Osteoblast (primary cell): ENCODE measurements at places on chromosomes 11 and 22.

- DNase-seq = peak; percentile 82
Measured at GRCh38 chr11:34395916-34396550, 38.2 kb upstream of the ABTB2 start.

DNA sequence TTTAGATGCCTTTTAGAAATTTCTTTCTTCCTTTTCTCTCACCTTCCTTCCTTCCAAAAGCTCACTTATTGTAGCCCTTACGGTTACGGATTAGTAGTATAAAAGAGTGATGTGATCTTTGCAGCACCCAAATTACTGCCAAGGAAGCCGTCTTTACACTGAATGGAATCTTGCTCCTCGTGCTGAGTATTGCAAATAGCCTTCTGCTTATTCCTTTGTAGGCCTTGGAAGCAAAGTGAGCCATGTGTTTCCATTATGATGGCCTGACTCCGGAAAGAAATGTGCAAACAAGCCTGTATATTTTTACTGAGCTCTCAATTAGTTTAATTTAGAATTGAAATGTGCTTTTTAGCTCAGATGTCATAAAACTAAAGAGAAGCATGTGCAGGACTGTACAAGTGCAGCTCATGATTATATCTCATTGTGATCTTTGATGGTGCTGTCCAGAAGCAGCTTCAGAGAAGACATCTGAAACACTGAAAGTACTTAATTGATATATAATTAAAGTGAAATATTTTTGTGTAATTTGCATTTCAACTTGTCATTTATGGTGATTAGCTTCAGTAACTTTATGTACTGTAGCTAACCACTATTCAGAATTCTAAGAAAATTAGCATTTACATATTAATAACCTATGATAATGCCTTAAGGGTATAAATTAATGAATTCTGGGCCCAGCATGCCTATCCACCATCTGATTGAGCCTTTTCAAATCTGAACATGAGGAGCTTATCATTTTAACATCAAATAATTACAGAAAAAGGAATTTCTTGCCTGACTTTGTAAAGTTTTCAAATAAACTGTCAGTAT is 129.3 kb downstream of the GRIA4 start:
- DNase-seq = no peak

DNA sequence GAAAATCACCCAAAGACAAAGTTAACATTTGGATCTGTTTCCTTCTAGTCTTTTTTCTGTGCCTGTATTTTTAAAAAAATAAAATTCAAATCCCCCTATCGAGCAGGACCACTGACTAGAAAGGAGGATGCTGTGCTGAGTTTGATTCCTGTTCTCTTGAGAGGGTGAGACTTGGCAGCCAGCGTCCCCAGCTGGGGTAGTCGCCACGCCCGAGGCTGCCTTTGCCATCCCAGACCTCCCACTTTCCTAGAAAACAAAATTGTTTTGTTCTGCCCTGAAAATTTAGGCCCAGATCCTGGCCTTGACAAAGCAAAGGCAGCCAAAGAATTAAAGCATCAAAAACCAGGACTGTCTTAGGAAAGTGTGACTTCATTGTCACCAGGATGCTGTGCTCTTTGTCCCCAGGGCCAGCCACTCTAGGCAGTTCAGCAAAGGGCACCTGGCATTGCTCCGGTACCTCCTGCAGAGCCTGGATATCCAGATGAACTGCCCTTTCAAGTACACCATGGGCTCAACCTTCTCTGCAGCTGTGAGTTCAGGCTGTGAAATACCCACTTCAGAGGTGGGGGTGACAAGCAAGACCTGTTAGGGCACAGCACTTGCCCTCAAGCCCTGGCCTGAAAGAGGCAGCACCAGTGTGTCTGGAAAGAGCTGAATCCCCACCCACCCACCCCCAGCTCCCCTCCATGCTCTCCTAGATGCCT is 44.6 kb downstream of the KCNQ1OT1 start:
- no peak for DNase-seq

DNA sequence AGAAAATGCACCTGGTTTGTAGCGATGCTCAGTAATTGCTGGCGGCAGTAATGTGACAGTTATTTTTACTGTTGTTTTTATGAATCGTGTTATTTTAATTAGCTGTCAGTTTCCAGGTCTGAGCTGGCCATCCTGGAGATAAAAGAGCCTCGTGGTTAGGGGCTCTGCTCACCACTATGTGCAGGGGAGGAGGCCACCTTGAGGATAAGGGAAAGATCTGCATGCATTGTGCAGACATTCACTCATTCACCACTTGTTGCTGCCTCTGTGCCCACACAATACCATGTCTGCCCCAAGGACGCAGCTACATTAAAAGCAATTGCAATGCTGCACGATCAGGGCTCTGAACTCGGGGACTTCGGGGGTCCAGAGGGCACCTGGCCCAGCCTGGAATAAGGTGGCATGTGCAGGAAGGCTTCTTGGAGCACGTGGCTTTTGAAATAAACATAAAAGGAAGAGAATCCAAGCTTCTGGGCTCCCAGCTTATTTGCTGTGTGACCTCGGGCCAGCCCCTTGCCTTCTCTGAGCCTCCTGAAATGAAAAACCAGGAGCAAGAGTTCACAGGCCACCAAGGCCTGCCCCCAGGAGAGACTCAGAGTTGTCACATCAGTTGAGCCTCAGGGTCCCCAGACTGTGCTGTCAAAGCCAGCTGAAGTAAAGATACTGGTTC is 44.7 kb upstream of the SHISAL1 start:
- peak; percentile 51 for DNase-seq
